DMS 273 treated with DMSO at 0.1 percent for 48 hours (cell line): ENCODE measurements at places on chromosomes 5 and 9.

- no peak for DNase-seq
Measured at GRCh38 chr5:127887282-127887681, 184.1 kb downstream of the CCDC192 start.

DNA sequence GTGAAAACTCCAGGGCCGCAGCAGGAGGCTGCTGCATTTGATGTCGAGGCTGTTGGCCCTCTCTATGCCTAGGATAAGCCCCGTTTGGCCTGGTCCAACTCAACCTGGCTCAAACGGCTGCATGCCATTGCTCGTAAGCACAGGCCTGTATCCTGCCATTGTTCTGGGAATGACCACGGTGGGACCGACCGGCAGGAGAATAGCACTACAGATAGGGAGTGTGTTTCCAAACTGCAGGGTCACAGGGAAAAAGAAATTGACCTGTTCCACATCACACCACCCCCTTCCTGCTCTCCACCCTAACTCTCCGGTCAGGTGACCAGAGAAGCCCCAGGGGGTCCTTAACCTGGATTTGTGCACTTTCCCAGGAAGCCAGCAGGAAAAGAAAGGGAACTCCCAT is 278.7 kb upstream of the KLF4 start:
- DNase-seq = no peak

- no peak for DNase-seq
Measured at GRCh38 chr5:131496400-131496713, 138.7 kb downstream of the RAPGEF6 start.

GRCh38 chr5:107631805-107632362 is 38.9 kb downstream of the EFNA5 start:
- DNase-seq = no peak

DNA sequence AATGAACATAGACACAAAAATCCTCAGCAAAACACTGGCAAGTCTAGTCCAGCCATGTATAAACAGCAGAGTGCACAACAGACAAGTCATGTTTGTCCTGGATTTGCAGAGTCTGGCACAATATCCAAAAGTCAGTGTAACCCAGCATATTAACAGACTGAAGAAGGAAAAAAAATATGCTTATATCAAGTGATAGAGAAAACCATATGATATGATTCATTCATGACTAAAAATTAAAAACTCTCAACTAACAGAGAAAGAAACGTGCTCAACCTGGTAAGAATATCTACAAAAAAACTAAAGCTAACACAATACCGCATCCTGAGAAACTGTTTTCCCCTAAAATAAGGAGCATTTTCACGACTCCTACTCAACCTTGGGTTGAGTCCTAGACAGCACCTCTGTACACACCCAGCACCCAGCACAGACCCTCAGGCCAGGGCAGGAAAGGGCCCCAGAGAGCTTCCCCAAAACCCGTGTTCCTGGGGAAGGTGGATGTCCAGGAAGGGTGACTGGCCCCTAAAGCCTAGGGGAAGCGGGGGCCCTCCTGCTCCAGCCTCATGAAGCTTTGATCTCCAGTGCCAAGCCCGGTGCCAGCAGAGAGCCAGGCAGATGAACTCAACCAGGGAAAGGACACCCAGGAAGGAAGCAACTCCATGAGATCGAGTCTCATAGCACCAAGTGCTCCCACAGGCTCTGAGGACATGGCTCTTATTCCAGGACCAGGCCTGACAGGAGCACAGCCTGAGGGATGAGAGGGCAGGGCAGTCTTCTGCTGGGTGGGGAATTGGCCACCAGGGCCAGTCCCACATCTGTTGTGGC is 38.9 kb downstream of the ADAMTS2 start:
- no peak for DNase-seq

- no peak for DNase-seq
Measured at GRCh38 chr5:17897776-17898175, 263.5 kb downstream of the TAF11L14 start.

DNA sequence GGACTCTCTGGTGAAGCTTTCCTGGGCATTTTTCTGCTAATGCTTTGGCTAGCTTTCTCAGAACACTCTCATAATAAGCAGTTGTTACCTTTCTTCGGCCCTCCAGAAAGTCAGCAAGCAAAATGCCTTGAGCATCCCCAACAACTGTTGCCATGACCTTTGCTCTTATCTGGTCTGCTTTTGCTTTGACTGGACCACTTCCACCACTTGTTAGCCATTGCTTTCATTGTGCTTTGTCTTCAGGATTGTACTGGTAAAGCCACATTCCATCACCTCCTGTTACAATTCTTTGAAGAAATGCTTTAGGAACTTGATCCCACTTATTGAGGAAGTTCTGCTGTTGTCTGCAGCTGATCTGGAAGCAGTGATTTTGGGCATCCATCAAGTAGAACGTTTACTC is 35.7 kb downstream of the RAD50 start:
- no peak for DNase-seq

DNA sequence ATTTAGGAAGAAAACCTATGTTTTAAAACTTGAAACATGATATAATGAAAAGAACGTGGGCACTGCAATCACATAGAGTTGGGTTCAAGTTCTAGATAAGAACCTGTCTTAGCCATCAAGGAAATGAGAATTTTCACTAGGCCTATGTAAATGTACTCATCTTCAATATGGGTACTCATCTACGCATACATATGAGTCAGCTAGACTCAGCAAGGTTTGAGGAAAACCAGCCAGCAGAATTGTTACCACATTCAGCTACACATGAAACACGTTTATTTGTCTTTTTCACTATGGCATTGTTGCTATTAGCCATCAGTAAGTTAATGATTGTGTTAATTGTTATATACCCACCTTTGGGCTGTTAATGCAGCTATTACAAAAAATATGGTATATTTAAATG is 146.3 kb downstream of the CHSY3 start:
- no peak for DNase-seq

GRCh38 chr5:81740758-81741157 is 10.1 kb downstream of the SSBP2 start:
- DNase-seq = no peak

- DNase-seq = no peak
Measured at GRCh38 chr9:98972716-98973115, 29.0 kb downstream of the COL15A1 start.

- no peak for DNase-seq
Measured at GRCh38 chr5:133363807-133364587, 248.3 kb downstream of the FSTL4 start.

GRCh38 chr9:96604004-96604319 is 15.7 kb downstream of the CDC14B start:
- no peak for DNase-seq

GRCh38 chr5:139295346-139296057 is 2.0 kb downstream of the MATR3 start:
- DNase-seq = no peak

DNA sequence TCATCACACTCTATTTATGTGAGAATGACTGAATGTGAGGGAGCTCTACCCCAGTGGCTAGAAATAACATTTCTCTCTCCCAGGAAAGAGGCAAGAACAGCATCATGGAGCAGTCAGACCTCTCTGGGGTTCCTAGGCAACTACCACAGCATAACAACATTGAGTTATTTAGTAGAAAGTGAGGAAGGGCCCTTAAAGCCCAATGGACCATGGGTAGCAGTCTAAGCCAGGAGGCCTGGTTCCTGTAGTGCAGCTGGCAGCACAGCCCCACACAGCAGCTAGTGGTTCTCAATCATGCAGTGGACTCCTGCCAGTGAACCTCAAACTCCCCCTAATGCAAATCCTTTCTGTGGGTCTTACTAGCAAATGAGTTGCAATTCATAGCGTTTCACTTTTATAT is 55.3 kb downstream of the SPEF2 start:
- no peak for DNase-seq

- DNase-seq = peak; percentile 28
Measured at GRCh38 chr5:177309351-177310191, 2.1 kb downstream of the MXD3 start.

DNA sequence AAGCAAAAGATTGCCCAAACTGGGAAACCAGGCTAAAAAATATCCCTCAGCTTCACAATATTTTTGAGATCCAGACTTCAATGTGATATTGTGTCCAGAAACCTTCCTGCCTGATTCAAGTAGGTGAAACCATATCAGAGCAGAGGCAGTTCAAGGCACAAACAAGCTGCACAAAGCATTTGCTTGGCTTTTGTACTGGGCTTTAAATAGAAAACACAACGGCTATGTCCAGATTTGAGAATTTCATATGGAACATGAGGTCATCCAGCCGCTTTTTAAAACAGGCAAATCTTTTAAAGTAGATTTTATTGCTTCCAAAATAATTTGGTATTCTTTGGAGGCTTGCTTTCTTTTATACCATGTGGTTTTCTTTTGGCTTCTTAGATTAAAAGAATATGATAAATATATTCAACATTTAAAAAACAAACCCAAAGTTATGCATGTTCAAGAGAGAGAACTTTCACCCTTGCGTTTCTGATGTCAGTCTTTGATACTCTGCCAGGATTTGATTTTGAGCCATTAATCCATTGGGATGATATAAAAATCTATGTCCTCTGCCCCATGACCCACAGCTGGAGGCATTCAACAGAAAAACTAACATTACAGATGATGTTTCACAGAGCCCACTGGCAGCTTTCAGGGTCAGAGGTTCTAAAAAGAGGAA is 29.0 kb upstream of the CCDC112 start:
- no peak for DNase-seq

GRCh38 chr9:70159630-70160029 is 99.1 kb upstream of the SMC5 start:
- no peak for DNase-seq

- no peak for DNase-seq
Measured at GRCh38 chr5:89930591-89931392, 478.8 kb downstream of the CETN3 start.

DNA sequence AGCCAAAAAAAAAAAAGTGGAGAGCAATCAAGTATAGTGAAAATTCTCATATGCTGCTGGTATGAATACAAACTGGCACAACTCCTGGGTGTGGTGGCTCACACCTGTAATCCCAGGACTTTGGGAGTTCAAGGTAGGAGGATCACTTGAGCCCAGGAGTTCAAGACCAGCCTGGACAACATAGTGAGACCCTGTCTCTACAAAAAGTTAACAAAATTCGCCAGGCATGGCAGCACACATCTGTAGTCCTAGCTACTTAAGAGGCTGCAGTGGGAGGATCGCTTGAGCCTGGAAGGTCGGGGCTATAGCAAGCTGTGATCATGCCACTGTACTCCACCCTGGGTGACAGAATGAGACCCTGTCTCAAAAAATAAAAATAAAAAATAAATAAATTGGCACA is 51.7 kb downstream of the FNIP1 start:
- DNase-seq = no peak

DNA sequence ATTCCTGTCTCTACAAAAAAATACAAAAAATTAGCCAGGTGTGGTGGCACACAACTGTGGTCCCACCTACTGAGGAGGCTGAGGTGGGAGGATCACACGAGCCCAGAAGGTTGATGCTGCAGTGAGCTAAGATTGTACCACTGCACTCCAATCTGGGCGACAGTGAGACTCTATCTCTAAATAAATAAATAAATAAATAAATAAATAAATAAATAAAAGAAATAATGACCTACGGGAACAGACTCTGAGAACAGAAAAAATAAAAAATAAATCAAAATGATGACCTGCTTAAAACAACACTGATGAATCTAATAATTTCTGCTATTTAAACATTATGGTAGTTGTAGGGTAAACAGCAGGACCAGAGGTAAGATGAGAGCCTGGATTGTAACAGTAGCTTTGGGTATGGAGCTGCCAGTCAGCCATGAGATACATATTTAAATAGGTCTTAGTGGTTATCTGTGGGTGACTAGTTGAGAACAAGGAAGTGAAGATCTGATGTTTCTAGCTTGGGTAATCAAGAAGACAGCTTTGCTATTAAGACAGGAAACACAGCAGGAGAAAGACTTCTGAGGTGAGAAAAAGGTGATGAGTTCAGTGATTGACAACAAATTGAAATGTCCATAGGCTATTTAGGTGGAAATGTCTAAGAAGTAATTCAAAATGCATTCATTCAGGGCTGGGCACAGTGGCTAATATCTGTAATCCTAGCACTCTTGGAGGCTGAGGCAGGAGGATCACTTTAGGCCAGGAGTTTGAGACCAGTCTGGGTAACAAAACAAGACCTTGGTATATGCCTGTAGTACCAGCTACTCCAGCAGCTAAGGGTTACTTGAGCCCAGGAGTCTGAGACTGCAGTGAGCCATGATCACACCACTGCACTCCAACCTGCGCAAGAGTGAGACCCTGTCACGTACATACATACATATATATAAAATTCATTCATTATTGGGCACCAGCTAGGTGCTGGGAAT is 11.0 kb downstream of the RNF145 start:
- no peak for DNase-seq

DNA sequence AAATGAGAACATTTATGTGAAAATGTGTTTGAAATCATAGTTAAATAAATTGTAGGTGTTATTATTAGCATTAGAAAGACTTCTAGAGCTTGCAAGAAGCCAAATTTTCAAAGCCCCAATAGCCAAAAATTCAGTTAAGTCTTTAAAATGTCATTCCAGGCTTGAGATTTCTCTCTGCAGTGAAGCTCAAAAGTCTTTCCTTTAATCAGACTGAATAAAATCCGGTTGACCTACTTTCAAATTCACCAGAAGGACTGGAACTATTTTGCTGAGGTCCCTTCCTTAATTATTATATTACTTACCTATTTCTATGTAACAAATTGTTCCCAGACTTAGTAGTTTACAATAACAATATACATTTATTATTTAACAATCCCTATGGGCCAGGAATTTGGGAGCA is 112.2 kb upstream of the TRPM3 start:
- DNase-seq = no peak

DNA sequence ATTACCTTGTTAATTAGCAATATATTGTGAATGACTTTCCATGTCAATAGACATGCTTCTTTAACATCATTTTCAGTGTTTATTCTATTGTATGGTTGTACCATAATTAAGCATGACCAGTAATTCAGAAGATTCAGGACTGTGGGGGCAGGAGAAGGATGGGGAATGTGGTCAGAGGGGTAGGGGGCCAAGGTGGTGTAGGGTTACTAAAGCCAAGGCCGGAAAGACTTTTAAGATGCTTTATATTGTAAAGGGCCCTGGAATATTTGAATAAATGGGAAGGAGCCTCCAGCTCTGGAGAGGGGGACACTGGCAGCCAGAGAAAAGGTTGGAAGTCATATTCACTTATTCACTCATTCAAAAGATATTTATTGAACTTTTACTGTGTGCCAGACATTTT is 115.7 kb downstream of the FGF18 start:
- DNase-seq = no peak

- DNase-seq = no peak
Measured at GRCh38 chr9:121283080-121283398, 15.1 kb downstream of the GSN start.
